ENCODE measurements at places on chromosomes 6 and 20.

GRCh38 chr20:44958276-44958675 is 1.9 kb downstream of the TOMM34 start:
- no peak for DNase-seq

- no peak for DNase-seq
Observed at GRCh38 chr6:140463312-140463710, 1088.9 kb upstream of the CITED2 start.

- DNase-seq, result no peak
Observed at GRCh38 chr6:14889611-14890593, 356.0 kb upstream of the JARID2 start.

GRCh38 chr6:125658136-125658535 is 91.3 kb upstream of the HEY2 start:
- no peak for DNase-seq
